Vein endothelial cell (primary cell): ENCODE measurements at places on chromosomes 6 and 20. TPM values are rescaled to one million over a fixed set of nuclear protein-coding genes. Genes with fewer than 3 reads are reported as not detected.

The LSM14B gene
- 26.1 and 31.9 TPM in 2 replicates for total RNA-seq

The TFAP2C gene
- under 0.01 TPM in 1 of 2 replicates, not detected in the other for total RNA-seq

The SPDEF gene
- not detected in 2 replicates for total RNA-seq

The CEP85L gene
- 10.5 and 14.3 TPM in 2 replicates for total RNA-seq
